ENCODE measurements at places on chromosomes 13 and 19.

- DNase-seq: no peak
These were observed 284.2 kb downstream of the TBC1D4 start for GRCh38 chr13:75197803-75198202.

DNA sequence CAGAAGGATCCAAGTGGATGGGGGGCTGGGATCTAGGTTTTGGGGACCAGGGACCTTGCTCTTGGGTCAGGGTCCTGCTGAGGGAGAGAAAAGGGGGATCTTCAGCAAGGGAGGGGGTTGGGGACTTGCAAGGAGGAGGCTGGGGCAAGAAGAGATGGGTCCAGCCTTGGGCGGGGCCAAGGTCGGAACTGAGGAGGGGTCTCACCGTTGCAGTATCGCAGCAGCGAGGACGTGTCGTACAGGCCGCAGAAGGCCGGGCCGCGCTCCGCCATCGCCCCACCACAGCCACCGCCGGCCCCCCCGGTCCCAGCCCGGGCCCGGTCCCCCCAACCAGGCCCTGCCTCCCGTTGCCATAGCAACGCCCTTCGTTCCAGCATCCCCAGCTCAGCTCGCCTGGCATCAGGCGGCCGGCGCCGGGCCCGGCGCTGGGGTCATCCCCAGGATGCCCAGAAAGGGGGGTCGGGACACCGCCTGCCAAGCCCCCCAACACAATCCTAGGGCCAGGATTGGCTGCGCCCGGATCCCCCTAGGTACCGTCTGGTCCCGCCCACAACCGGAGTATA, 6.0 kb upstream of the EML2 start:
- DNase-seq: no peak

DNA sequence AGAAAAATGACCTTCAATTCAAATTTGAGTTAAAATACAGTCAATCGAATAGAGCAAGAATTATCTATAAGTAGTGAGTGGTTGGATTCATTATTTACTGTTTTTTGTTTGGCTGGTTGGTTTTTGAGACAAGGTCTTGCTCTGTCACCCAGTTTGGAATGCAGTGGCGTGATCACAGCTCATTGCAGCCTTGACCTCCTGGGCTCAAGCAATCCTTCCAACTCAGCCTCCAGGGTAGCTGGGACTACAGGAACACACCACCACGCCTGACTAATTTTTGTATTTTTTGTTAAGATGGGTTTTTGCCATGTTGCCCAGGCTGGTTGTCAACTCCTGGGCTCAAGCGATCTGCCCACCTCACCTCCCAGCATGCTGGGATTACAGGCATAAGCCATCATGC, 25.0 kb downstream of the MTMR6 start:
- DNase-seq: no peak

DNA sequence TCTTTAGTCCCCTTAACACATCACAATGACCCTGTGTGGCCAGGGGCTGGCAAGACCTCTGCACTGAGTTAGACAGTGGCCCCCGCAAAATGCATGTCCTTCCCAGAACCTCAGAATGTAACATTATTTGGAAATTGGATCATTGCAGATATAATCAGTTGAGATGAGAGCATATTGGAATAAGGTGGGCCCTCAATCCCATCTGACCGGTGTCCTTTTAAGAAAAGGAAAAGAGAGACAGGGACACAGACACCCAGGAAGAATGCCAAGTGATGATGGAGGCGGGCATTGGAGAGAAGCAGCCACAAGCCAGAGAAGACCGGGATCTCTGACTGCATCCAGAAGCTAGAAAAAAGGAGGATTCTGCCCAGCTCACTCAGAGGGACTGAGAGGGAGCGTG, 1.8 kb downstream of the FAM187B start:
- DNase-seq: peak; percentile 15

GRCh38 chr19:7926727-7927604, 1.0 kb upstream of the CTXN1 start:
- no peak for DNase-seq

GRCh38 chr13:26628706-26629105, 71.2 kb downstream of the WASF3 start:
- DNase-seq: no peak

DNA sequence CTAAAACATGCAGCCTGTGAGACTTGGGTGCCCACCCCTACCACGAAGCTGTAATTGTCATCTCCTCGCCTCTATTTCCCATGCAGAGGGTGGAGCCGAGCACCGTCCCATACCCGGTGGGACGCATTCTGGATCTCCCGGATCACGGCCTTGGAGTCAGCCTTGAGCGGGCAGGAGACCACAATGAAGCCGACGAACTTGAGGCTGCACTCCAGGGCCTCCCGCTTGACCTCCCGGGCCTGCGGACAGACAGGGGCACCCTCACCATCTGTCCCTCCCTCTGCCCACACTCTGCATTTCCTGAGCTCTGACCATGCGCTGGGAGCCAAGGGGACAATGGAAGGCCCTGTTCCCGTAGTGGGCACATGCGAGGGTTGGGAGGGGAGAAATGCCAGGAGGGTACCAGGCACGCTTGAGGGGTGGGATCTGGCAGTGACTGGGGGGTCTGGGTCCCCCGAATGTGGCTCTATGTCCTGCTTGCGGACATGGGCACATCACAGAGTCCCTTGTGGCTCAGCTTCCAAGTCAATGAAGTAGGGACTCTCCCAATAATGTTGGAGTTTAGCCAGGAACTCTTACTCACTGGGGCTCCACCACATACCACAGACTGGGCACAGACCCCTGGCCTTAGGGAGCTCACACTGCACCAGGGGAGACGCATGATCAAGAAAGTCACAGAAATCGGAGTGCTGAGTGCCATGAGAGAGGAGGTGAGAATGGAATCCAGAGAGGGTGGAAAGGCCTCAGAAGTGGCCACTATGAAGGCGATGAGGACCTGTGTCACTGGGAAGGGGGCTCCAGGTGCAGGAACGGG, 9.2 kb upstream of the GMIP start:
- no peak for DNase-seq

- no peak for DNase-seq
These were observed 194.6 kb downstream of the POSTN start for GRCh38 chr13:37403776-37404527.

GRCh38 chr19:47266401-47266941, 8.2 kb upstream of the INAFM1 start:
- no peak for DNase-seq

GRCh38 chr19:24099829-24100228, 12.8 kb downstream of the ZNF254 start:
- DNase-seq: no peak

DNA sequence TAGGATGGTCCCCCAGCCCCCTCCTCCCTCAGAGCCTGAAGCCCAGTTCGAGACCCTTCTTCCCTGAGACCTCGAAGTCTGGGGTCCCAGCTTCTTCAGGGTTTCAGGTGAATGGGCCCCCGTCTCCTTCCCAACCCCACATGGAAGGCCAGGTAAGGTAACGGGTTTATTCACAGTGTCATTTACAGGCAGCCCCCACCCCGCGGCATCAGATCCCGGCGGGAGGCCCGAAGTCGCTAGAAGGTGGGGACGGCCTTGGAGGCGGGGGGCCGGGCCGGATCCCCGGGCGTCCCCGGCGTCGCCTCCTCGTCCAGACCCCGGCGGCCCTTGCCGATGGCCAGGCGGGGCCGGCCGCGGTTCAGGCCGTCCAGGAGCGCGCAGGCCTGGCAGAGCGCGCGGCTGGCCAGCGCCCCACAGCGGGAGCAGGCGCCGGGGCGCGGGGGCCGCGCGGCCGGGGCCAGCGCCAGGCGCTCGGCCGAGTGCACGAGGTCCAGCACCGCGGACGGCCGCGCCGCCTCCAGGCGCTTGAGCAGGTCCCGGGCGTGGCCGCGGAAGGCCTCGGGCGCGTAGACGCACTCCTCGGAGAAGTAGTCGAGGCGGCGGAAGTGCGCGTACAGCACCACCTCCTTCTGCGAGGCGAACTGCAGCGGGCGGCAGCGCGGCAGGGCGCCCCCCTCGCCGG, 9.7 kb downstream of the CTU1 start:
- no peak for DNase-seq

DNA sequence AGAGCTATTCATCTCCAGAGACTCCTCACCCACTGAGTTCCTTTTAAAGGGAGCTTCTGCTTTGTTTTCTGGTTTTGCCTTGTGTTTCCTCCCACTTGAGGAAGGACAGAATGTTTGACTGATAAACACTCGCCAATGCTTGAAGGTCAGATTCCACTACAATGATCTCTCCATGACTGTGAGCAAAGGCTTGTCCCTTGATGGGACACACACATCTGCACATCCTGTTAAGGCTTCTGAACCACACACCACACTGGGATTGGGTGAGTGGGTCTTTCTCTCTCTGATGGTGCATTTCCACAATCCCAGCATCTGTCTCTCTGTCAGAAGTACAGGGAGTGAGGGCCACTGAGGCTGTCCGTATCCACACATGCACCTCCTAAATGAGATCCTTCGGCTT, 245.3 kb downstream of the IRS2 start:
- DNase-seq: no peak

DNA sequence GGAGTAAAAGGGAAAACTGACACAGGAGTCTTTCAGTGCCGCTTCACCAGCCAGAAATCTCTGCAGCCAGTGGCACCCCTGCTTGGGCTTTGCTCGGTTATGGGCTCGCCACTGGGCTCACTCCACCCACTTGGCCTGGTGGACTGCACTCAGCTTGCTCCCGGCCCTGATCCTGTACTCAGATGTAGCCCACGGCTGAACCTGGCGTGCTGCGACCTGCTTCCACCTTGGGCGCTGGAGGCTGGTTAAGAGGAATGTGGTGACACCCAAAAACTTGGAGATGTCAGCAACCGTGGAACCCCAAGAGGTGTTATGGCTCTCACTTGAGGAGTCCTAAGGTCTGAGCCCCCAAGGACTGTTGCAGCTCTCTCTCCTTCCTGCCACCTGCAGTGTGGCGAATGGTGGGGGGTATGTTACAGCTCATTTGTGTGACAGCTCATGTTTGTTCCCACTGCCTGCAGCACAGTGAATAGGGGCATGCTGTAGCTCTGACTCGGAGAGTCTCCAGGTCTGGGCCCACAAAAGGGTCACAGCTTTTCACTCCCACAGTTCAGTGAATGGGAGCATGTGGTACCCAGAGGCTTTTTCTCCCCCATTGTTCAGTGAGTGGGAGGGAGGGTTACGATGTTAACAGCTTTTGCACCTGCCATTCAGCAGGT, 1124.5 kb upstream of the ATXN8OS start:
- no peak for DNase-seq

DNA sequence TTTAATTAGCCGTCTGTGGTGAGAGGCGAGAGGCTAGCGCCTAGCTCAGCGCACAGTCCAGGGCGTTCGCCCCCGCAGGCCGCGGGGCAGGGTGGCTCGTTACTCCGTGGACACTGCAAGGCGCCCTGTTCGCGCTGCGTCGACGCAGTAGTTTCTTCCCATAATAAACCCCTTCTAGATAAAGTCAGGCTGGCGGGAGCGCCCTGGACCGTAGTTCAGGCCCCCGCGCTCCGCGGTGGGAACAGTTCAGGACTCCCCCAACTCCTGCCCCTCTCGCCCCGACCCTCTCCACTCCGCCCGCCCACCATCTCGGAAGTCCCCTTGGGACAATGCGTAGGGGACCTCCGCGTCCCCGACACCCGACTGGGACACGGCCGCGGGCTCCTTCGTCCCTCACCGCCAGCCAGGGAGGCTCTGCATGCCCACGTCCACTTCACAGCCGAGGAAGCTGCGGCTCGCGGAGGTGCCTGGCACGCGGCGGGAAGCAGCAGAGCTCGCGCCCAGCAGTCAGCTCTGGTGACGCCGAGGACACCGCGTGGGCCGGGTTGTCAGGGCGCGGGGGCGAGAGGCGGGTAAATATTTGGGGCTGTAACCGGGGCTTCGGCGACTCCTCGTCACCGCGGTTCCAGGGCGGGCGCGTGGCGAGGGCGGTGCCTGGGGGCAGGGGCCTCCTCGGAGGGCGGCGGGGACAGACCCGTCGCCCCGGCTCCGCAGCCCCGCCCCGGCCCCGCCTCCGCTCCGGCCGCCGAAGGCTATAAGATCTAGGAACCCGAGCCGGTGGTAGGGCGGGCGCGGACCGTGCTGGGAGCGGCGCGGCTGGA, at the start of gene RGCC:
Gene RGCC, plus strand, starts transcription at position 783 of the 821 bp plus-strand sequence. CDS start 158 bp downstream, outside the sequence.
- peak; percentile 97 for DNase-seq

GRCh38 chr13:113080361-113080831, 25.2 kb upstream of the F7 start:
- DNase-seq: no peak

DNA sequence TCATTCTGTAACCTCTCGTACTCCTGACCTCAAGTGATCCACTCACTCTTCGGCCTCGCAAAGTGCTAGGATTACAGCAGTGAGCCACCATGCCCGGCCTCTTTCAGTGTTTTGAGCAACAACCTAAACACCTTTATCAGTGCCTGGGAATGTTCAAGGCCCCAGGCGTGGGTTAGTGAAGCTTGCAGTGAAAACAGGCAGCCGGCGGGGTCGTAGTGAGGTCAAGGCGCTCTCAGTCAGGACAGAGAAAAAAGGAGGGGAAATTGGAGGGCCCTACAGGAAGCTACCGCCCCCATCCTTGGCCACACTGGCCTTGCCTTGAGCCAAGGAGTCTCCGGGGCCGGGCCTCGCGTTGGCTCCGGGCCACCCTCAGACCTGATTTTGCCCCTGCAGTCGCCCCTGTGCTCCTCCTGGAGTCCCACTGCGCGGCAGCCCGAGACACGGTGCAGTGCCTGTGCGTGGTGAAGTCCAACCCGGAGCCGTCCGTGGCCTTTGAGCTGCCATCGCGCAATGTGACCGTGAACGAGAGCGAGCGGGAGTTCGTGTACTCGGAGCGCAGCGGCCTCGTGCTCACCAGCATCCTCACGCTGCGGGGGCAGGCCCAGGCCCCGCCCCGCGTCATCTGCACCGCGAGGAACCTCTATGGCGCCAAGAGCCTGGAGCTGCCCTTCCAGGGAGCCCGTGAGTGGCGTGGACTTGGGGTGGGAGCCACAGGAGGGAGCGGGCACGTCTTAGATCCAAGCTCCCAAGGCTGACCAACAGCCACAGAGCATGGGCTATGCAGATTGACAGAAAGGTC, 17.7 kb downstream of the MAG start:
- no peak for DNase-seq

DNA sequence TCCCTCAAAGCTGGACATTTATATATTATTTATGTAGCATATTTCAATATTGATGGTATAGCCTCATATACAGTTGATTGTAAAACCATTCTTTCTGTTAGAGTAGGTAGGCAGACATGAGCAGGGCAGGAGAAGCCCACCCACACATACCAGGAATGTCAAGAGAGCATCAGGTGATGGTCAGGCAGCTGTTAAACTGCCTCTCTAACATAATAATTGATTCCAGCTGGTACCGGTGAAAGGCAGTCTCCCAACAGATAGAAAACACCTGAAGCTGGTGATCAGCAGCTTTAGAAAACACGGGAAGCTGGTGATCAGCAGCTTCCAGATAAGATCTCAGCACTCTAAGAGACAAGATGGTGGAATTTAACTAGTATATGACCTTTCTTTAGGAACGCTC, 132.9 kb downstream of the SLITRK6 start:
- DNase-seq: no peak

Data from activated CD8-positive, alpha-beta memory T cell treated with anti-CD3 and anti-CD28 coated beads, Interleukin-2, amount 50 U/mL, for 48 hours (primary cell).